ENCODE measurements at places on chromosomes 1 and 21. TPM values are rescaled to one million over a fixed set of nuclear protein-coding genes. Genes with fewer than 3 reads are reported as not detected.

HAO2 gene
- polyA plus RNA-seq, result not detected

FAM229A gene
- polyA plus RNA-seq, result 21.6 TPM

CD1D gene
- not detected for polyA plus RNA-seq

ARHGAP29 gene
- polyA plus RNA-seq, result not detected

SLC35D1 gene
- 4.9 TPM for polyA plus RNA-seq

HES3 gene
- polyA plus RNA-seq, result not detected

LINGO4 gene
- not detected for polyA plus RNA-seq

SDC3 gene
- 20.4 TPM for polyA plus RNA-seq

AXDND1 gene
- polyA plus RNA-seq, result not detected

DNA sequence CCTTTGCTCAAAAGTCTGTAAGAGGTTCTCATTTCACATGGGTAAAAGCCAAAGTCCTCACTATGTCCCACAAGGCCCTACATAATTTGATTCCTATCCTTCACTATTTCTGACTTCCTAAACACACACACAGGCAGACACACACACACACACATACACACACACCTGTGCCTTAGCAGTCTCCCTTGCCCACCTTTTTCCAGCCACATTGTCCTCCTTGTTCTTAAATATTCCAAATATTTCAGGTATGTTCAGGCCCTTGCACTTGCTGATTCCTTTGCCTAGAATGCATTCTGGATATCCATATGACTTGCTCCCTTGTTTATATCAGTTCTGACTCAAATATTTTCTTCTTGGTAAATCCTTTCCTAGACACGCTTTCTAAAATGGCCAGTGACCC lies 54.6 kb downstream of the NTNG1 start:
- no peak for DNase-seq

DNA sequence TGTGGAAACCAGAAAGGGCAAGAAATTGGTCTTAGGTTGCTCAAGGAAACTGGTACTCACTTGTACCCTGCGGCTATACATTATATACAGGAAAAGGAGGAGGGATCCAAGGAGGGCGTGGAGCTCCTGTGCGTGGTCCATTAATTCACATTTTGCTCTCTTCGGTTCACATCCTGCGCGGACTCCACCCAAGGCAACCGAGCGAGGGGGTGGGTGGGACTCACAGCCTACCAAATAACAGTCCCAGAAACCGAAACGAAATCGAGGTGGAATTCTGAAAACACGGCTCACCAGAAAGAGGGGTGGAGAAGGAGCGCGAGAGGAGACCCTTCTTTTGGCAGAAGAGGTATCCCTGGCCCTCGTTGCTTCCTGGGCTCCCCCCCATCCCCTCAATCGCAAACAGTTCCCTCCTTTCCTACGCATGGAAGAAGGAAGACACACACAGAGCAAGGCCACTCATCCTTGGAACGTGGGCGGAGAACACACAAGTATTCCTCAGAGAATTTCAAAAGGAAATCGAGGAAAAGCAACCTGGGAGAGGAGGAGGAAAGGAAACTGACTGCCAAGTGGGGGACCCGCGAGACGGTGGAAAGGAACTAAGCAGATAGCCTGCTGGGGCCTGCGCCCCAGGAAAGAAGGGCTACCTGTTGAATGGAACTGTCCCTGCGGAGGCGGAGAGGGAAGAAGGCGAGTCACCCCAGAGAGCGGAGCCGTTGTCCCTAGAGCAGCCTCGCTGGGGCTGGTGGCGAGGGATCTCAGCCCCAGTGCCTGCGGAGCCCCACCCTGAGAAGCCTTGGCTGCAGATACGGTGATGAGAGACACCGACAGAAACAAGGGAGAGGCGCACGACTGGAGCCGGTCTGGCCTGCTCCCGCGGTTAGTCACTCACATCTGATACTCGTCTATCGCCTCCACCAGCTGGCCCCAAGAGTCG lies 705 bp downstream of the AIDA start:
- peak; percentile 94 for DNase-seq

- DNase-seq, result no peak
Observed at GRCh38 chr1:196001188-196001587, 607.1 kb downstream of the KCNT2 start.

- DNase-seq, result peak; percentile 63
Observed at GRCh38 chr1:89483010-89483756, 41.4 kb upstream of the LRRC8B start.

GRCh38 chr1:86119214-86119764 lies 37.3 kb downstream of the COL24A1 start:
- no peak for DNase-seq

DNA sequence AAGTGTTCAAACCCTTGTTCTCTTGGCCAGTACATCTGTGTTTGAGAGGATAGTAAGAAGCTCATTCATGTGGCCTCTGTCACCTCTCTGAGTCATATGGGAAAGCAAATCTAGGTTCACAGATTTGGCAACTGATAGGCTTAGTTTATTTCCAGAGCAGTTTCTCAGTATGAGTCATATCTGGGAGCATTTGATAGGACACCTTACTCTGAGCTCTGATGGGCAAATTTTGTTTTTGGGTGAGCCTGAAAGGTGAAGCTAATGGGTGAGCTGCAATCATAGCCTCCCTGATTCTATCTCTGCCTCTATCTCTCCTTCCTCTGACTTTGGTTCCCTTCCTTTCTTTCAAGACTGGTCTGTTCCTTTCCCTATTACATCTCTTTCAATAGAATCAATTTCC lies 134.4 kb downstream of the S1PR1 start:
- no peak for DNase-seq

- no peak for DNase-seq
Observed at GRCh38 chr1:51002516-51002915, 32.5 kb downstream of the CDKN2C start.

GRCh38 chr1:29782846-29783507 lies 546.7 kb downstream of the PTPRU start:
- DNase-seq, result peak; percentile 3

DNA sequence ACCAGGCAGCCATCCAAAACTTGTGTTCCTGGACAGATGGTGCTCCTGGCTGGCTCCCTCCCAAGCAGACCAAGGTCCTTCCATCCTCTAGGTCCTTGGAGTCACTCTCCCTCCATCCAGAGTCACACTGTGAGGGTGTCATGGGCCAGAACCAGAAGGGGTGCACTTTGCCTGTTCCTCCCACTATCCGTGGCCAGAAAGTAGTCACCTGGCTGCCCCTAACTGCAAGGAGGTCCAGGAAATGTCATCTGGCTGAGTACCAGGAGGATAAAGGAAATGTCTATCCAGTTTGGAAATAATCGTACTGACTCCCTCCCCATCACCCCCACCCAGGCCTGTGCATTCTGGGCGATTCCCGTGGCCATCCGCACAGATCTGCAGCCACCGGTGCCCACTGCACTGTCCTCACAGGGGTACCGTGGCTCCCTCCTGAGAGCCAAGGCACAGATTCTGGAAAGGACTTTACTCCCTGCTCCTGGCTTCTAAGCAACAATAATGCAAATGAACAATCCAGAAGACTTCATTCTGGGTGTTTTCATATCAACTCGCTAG lies 253.2 kb downstream of the NPHP4 start:
- no peak for DNase-seq
